ENCODE measurements at places on chromosomes 5 and 9.
A peak's percentile ranks its signal among the peaks of the same experiment; 100 is the strongest.

- no peak for DNase-seq
Measured at GRCh38 chr9:6896562-6896961, 138.8 kb downstream of the KDM4C start.

DNA sequence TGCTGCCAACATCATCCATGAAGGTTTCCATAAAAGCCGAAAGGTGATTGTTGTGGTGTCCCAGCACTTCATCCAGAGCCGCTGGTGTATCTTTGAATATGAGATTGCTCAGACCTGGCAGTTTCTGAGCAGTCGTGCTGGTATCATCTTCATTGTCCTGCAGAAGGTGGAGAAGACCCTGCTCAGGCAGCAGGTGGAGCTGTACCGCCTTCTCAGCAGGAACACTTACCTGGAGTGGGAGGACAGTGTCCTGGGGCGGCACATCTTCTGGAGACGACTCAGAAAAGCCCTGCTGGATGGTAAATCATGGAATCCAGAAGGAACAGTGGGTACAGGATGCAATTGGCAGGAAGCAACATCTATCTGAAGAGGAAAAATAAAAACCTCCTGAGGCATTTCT, 10.1 kb downstream of the TLR4 start:
- DNase-seq: no peak

DNA sequence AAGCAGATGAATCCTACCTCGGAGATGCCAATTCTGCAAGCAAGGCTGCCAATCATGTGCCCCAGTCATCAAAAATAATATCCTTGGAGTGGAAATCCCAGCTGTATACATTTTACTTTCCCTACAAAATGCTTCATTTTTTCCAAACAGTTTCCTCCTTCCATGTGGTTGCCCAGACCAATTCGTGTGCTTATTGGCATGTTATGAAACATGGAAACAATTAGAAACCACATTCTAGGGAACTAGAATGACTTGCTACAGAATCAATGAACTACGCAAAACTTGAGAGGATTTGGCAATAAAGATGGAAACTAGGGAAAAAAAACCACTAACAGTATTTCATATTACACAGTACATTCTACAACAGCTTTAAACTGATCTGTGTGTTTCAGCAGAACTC, 584.5 kb upstream of the DMAC1 start:
- peak; percentile 91 for DNase-seq

- DNase-seq: peak; percentile 65
Measured at GRCh38 chr9:124320062-124320973, 62.6 kb downstream of the NEK6 start.

GRCh38 chr5:132052520-132052919, 7.9 kb upstream of the IL3 start:
- no peak for DNase-seq

GRCh38 chr5:35963381-35963843, 25.0 kb upstream of the CAPSL start:
- DNase-seq: no peak

GRCh38 chr5:54217826-54218503, 92.4 kb downstream of the ARL15 start:
- DNase-seq: peak; percentile 78

- no peak for DNase-seq
Measured at GRCh38 chr5:58887311-58887710, 304.4 kb downstream of the RAB3C start.
